ENCODE measurements at places on chromosomes 11 and 22.
A peak's percentile ranks its signal among the peaks of the same experiment; 100 is the strongest.

DNA sequence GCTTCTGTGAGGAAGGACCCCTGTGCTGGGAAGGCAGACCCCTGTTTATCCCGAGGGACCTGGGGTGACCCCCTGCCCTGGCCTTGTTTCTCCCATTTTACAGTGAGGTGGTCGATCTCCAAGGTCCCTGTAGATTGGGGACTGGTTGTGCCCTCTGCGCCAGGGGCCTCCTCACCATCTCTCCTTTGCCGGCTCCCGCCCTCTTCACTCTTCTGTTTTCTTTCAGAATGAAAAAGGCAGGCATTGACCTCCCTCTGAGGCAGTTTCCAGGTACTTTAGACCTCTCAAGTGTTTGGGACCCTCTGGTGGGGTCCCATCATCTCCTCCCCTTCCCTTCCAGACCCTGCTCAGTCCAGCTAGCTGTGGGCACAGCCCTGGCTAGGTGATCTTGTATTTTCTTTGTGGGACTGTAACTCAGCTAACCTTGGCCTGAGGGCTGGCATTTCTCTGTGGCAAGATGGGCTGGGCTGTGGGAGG lies 1.5 kb downstream of the SERPINH1 start:
- DNase-seq, result no peak

DNA sequence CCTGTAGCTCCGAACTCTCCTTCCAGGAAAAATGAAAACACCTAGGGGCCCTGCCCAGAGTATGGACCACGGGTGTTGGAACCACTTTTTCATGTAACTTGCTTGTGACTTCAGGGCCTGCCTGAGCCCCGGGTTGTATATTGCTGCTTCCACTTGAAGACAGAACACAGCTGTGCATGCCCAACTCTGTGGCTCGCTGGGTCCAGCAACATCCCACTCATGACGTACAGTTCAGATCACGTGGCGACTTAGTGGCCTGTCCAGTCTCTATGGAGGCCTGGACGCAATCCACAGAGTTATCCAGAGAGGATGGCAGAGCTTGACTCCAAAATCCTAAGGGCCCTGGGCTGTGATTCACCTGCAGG lies 6.8 kb downstream of the C11orf21 start:
- no peak for DNase-seq

- DNase-seq, result no peak
Measured at GRCh38 chr22:26592421-26592891, 2.5 kb upstream of the TPST2 start.

DNA sequence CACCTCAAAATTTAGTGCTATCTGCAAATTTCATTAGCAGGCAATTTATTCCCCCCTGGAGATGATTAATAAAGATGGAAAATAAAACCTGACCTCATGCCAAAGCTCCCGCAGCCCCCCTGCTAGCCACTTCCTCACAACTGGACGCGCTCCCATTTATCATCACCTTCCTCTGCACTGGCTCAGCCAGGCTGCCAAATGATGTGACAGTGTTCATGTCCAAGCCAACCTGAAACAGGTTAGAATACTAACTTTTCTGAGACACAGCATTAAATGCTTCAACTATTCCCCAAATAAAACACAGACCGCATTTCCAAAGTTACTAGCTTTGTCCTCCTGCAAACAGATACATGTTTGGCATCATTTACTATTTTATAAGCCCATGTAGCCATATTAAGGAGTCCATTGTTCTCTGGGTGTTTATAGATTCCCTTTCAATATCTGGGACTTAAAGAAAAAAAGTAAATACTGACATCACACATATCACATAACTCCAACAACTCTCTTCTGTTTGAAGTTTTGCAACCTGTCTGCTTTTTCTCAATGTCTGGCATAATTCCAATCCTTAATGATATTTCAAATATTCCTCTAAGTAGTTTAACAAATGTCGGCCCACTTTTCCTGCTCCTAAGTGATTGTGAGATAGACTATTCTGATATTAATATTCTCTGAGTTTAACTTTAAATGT lies 829.7 kb upstream of the FAT3 start:
- DNase-seq, result no peak

DNA sequence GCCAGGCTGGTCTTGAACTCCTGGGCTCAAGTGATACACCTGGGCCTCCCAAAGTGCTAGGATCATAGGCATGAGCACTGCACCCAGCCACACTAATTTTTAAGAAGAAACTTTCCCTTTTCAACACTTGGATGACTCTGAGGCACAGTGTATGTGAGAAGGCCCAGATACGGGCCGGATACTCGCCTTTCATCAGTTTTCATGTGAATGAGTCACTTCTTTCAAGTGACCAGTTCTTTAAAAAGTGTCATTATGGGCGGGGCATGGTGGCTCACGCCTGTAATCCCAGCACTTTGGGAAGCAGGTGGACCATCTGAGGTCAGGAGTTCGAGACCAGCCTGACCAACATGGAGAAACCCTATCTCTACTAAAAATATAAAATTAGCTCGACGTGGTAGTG lies 120.8 kb downstream of the CTTN start:
- DNase-seq, result peak; percentile 27

- no peak for DNase-seq
Measured at GRCh38 chr22:44364751-44365130, 52.0 kb upstream of the SHISAL1 start.

- no peak for DNase-seq
Measured at GRCh38 chr22:21443057-21443734, 24.0 kb upstream of the TMEM191C start.

GRCh38 chr11:61540528-61540927 lies 32.0 kb downstream of the LRRC10B start:
- no peak for DNase-seq

- no peak for DNase-seq
Measured at GRCh38 chr11:12226093-12226492, 115.7 kb downstream of the MICAL2 start.

- no peak for DNase-seq
Measured at GRCh38 chr11:71977090-71977489, 21.6 kb upstream of the IL18BP start.

- no peak for DNase-seq
Measured at GRCh38 chr11:10394229-10395101, 60.6 kb upstream of the AMPD3 start.

DNA sequence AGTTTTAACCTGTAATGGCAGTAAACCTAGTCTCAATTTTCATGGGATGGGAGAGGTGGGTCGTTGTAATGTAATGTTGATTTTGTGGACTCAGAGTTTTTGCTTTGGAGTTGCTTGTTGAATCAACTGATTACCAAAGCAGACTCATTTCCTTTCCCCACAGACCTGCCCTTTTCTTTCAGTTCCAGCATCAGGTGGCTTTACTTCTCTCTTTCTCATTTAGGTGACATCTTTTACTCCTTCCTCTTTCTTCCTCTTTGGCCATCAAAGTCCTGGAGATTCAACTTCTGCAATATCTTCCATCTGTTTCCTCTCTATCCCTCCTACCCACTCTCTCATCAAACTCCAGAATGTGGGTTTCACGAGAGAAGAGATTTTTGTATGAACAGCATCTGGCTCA lies 313.9 kb downstream of the TMEM135 start:
- DNase-seq, result no peak

GRCh38 chr22:46829941-46830715 lies 67.7 kb downstream of the TBC1D22A start:
- DNase-seq, result no peak

GRCh38 chr11:69745201-69745600 lies 29.9 kb downstream of the FGF4 start:
- DNase-seq, result no peak

GRCh38 chr11:41431784-41432183 lies 27.7 kb downstream of the LRRC4C start:
- no peak for DNase-seq

- DNase-seq, result no peak
Measured at GRCh38 chr11:93984936-93985335, 36.2 kb upstream of the HEPHL1 start.

GRCh38 chr11:78832226-78832947 lies 257.7 kb upstream of the NARS2 start:
- no peak for DNase-seq

DNA sequence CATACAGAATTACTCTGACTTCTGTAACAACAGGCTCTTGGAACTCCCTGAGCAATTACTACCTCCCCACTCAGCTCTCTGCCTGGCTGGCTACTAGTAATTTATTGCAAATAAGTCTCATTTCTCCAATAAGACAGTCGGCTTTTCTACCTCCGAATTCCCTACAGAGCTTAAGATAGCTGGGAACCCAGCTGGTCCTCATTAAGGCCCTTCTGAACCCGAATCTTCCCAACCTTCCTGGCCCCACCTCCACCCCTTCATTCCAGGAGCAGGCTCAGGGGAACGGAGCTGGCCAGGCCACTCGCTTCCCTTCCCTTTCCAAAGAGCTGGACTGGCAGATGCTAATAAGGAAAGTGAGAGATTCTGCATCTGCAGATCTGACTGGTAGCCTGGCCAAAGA lies 21.6 kb downstream of the TMPRSS5 start:
- no peak for DNase-seq

DNA sequence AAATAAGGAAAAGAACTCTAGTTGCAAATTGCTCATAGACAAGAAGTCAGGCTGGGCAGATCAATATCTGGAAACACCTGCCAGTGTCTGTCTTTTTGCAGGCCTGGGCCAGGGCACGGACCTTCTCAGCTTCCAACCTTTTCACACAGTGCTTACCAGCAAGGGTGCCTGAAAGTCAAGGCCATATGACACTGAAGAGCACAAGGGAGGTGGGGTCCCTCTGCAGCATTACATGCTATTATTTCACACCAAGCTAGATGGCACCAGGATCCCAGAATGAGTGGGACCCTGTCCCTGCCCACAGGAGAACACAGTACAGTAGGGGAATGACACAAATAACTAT lies 5.9 kb upstream of the PEX26 start:
- DNase-seq, result no peak

GRCh38 chr11:14789879-14790484 lies 102.0 kb downstream of the CYP2R1 start:
- no peak for DNase-seq

DNA sequence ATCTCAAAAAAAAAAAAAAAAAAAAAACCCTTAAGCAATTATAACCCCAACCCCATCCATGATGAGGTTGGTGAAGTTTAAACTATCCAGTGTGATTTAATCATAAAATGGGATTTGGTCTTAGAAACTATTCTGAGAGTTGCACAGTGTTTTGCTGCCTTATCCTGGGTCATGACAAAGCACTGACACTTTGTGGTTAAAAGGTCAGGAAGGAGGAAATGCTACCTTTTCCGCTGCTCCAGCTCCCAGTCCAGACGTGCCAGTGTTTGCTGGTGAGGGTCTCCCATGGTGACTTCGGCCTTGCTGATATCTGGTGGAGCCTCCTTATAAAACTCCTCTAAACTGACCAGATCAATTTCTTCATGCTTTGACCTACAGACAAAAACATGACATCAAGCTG lies 14.5 kb downstream of the THOC5 start:
- no peak for DNase-seq

GRCh38 chr11:12248330-12248729 lies 129.0 kb upstream of the PARVA start:
- DNase-seq, result no peak

- DNase-seq, result no peak
Measured at GRCh38 chr22:23204541-23205157, 24.3 kb downstream of the BCR start.

DNA sequence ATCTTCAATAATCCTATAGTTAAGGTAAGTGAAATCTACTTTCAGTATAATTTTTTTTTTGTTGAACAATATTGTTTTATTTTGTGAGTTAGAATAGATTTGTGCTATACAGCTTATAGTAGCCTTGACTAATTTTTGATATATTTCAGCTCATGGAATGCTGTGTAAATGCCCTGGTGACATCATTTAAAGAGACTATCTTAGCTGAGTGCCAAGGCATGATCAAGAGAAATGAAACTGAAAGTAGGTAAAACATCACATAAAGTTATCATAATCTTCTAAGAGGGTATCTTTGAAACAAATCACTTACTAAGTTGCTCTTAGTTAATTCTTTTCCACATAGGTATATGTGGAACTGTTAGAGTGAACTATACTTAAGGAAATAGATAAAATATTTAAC lies 51.4 kb upstream of the ACAT1 start:
- no peak for DNase-seq

- DNase-seq, result no peak
Measured at GRCh38 chr11:117011541-117011898, 86.7 kb downstream of the SIK3 start.

GRCh38 chr11:15716550-15716949 lies 601.8 kb downstream of the INSC start:
- no peak for DNase-seq

DNA sequence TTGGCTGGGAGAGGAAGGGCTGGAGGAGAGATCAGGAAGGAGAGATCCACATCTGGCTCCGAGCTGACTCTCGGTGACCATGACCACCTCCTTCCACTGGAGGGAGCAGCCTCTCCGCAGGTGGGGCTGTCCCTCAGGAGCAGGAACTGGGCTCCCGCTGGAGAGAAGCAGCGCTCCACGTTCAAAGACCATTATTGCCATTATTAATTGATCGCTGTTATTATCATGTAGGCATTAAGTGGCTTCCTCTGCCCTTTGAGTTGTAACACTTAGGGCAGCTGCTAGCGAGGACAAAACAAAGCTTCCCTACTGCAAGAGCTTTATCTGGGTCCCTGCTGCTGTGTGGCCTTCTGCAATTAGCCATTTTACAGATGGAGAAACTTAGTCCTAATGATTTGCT lies 251.9 kb downstream of the ST3GAL4 start:
- DNase-seq, result peak; percentile 31

DNA sequence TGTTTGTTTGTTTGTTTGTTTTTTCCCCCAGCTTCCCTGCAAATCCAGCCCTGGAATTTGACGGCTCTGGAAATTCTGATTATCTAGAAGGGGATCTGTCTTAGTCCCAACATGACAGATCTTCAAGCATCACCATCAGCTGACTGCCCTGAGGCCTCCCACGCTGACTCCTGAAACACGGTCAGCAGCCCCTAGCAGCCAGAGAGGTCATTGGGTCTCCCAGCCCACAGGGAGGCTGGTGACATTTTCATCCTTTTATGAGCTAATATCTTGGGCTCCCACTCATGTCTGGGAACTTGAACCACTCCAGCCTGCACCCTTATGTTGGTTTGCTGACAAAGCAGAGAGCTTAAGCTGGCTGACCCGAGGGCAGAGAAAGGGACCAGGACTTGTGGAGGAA lies 66.0 kb upstream of the TIMP3 start:
- no peak for DNase-seq

GRCh38 chr22:42769574-42770447 lies 49.1 kb upstream of the A4GALT start:
- no peak for DNase-seq

DNA sequence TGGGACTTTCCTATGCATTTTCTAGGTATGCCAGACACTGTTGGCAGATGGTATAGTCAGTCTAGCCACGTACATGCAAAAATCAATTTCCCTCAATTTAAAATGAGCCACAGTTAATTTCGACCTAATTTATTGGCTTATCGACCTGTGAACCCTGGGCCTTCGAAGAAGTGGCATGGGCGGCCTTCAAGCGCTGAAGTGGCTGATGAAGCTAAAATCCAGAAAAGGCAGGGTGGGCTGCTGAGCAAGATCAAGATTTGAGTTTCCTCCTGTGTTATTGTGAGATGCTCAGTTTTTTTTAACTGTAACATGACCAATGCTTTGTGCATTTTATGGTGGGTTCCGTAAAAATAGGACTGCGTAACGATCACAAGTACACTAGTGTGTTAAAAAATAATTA lies 5.8 kb upstream of the SORL1-AS1 start:
- no peak for DNase-seq

All from HCT116 (cell line).